RCC 7860 (cell line): ENCODE measurements at places on chromosomes 2 and 18.

DNA sequence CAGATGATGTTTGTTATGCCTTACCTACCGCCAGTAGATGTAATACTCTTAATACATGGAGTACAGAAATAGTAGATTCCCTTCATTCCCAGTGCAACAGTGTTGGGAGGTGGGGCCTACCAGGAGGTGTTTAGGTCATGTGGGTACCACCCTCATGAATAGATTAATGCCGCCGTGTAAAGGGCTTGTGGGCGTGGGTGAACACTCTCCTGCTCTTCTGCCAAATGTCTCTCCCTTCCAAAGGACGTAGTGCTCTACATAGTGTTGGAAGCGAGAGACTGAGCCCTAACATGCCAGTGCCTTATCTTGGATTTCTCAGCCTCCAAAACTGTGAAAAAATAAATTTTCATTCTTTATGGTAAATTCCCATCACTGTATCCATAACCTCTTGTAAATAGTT is 30.1 kb downstream of the PLEKHA3 start:
- no peak for DNase-seq

DNA sequence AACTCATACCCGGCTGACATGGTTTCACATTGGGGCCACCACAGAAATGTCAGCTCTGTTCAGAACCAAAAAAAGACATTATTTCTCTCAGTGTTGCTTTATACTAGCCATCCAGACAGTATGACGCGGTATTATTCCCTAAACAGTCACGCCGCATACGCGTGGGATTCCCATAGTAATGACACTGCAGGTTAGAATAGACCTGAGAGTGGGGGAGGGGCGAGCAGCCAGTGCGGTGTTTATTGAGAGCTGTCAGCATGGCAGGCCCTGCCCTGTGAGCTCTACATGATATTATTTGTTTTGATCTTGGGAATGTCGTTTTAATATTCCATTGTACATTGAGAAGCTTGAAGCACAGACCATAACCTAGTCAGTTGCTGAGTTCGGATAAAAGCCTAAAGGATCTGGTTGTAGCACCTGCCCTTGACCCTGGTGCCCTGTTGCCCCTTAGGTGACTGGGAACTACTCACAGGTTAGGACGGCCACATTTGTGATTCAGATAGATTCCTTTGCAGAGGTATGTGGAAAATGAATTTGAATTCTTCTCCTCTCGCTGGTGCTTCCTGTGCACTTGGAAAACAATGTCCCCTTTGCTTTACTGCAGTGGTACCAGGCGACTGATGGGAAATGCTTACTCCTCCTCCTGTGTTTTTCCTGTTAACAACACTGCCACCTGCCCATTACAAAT is 150.1 kb downstream of the ARHGAP28 start:
- DNase-seq = no peak

- DNase-seq = no peak
Observed at GRCh38 chr2:26852405-26853306, 4.7 kb downstream of the DPYSL5 start.

DNA sequence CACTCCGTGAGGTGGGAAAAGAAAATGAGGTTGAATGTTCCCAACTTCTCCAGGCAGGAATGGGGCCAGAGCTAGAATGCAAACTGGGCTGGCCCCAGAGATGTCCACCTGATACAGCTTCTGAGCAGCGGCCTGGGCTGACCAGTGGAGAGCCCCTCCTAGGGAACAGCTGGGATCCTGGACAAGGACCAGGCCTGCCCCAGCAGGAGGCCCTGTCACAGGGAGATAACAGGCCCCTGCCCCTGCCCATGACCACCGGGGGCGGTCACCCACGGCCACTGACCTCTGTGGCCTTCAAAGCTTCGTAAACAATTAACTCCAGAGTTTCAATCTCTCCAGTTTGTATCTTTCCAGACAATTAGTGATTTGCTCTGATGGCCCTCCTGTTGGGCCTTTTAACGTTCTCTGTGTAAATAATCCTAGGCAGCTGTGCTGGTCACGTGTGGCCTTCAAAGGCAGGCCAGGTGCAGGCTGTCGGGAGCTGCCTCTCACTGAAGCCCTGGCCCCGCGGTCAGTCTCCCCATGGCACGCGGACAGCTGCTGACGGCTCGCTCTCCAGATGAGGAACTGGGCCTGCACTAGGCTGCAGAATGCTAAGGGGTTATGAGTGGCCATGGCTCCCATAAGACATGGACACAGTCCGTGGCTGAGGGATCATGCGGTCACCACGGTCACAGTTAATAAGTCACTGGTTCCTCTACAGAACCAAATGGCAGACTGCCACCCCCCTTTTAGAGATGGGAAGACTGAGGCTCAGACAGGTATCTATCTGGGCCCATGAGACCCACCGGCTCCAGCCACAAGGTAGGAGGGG is 9.2 kb downstream of the HS6ST1 start:
- DNase-seq = no peak

DNA sequence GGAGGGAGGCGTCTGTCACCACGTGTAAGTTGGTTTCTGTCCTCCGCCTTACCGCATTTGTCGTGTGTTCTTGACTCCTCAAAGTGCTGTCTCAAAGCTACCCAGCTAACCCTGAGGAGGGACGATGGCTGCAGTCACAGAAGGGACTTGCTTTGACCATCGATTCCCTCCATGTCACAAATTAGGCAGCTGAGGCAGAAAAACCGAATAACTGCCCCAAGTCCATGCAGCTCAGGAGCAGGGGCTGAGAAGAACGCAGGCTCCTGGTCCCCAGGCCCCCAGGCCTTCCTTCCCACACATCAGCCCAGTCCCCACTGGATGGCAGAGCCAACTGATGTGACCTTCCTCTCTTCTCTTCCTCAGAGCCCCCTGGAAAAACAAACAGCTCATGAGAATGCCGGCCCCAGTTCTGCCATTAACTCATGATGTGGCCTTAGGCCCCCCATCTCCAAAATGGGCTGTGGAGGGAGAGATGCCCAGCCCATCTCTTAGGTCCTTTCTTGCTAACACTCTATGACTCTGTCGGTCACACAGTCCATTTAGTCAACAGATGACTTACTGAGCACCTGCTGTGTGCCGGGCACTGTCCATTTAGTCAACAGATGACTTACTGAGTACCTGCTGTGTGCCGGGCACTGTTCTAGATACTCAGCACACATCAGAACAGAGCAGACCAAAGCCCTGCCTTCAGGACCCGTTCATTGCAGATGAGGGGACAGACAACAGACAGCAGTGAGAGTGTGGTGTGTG is 19.6 kb downstream of the MTERF4 start:
- DNase-seq = no peak

- DNase-seq = no peak
Observed at GRCh38 chr2:150733051-150733618, 245.7 kb upstream of the RND3 start.

DNA sequence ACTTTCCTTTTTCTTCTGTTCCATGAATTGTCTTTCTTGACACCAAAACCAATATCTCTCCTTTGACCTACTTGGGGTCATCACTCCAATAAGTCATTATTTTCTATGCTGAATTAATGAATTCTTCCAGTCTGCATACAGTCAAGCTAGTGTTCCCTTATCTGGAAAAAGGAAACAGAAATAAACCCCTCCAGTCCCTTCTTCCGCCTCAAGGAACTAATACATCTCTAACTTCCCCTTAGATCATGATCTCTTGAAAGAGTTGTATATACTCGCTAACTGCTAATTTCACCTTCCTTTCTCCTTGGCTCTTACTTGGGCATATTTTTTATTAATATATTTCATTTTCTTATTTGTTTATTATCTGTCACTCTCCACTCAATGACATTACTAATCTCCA is 7.3 kb upstream of the ARHGAP15 start:
- no peak for DNase-seq

DNA sequence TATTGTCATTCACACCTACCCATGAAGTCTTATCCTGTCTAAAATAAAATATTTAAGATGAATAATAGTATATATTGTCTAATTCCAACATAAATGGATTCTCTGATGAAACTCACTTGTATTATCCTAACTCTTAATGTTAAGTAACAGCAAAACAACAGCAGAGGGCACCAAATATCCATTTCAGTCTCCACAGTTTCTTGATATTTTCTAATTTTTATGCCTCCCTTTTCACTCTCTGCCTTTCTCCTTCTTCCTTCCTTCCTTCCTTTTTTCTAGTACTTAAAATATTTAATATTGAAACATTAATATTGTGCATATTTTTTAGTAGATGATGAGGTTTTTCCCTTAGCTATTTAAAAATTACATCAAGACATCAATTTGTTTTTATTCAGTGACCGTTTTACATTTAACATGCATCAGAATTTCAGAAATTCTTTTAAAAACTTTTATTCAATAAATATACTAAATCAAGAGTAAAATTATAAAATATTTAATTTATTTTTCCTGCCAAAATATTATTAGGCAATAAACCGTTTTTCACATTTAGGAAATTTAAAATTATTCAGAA is 97.6 kb downstream of the WDR7 start:
- peak; percentile 30 for DNase-seq

DNA sequence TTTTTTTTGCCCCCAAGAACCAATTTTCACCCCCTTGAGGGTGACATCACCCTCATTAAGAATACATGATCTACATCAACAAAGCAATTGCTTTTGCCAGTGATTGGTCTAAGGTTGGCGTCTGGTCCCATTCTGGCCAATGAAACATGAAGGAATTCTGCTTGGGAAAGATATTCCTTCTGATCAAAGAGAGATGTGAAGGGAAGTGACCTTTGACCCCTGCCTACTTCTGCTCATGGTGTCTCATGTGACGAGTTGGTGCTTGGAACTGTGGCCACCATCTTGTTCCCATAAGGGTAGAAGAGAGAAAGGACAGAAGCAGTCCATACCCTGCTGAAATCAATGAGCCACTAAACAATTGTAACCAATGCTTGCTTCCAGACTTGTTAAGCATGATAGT is 85.1 kb downstream of the LBH start:
- DNase-seq = no peak

GRCh38 chr2:44348400-44348799 is 12.9 kb downstream of the PREPL start:
- no peak for DNase-seq

DNA sequence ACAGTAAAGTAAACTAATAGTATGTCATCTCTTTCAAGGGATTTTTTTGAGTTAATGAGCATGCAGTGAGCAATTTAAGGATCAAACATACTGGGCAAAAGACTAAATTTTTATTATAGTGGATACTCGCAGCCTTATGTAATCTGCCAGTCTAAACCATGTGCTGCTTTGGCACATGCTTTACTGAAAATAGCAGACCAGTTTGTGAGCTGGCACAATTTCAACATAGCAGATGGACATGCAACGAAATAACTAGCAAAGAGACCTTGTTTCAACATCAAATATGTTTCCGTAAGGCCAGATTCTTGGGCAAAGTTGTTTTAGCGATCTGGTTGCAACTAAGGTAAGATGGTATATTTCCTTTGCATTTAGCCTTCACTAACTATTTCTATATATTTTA is 807.3 kb downstream of the NR4A2 start:
- no peak for DNase-seq

GRCh38 chr18:48676346-48676745 is 137.5 kb downstream of the CTIF start:
- peak; percentile 17 for DNase-seq

DNA sequence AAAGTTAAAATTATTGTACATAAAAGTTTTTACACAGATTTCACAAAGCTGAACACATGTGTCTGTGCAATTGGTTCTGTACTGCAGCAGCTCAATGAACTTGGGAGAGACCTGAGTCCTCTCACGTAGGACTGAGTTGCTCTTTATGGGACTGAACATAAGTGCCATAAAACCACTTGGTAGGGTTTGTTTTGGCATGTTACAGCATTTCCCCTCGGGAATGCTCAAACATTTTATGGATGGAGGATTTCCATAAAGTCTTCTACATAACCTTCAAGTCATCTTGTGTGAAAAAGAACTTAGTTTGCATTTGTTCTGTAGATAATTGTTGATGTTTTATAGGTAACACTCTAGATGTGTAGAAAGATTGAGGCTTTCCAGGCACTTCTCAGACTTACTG is 15.9 kb downstream of the LYPD6 start:
- no peak for DNase-seq

GRCh38 chr18:29326214-29326613 is 1149.3 kb upstream of the CDH2 start:
- DNase-seq = no peak

GRCh38 chr2:237309416-237309815 is 104.5 kb downstream of the COL6A3 start:
- DNase-seq = no peak

GRCh38 chr18:75421656-75422055 is 5.8 kb downstream of the SMIM21 start:
- DNase-seq = no peak

- no peak for DNase-seq
Observed at GRCh38 chr18:5574843-5575242, 31.0 kb upstream of the EPB41L3 start.

GRCh38 chr2:232195487-232195886 is 183.1 kb upstream of the ALPP start:
- DNase-seq = no peak

GRCh38 chr2:190105554-190105953 is 43.0 kb upstream of the MSTN start:
- no peak for DNase-seq
